Natural killer cell (primary cell): ENCODE measurements at places on chromosomes 3 and 15. TPM values are rescaled to one million over a fixed set of nuclear protein-coding genes. Genes with fewer than 3 reads are reported as not detected.

DNA sequence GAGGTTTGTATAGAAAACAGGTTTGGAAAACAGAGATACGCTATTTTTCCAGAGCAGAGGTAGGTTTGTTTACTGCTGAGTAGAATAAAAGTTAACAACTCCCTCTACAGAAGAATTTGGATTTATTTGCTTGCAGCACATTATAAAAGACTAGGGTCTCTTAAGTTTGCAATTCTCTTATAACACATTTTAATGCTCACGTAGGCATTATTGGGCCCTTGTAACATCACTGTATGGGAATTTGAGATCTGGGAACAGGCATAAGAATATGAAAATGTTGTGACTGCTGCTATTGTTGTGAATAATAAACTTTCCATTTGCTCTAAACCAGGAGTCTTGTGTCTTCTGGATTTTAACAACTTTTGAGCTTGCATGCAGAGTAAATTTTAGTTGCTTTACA lies 128.3 kb upstream of the CADM2 start:
- H3K4me3 ChIP-seq, result no peak overlapping the region
- no peaks in the 10 kb centered on the region for H3K27me3 ChIP-seq
- no peak for DNase-seq
- no peaks in the 10 kb centered on the region for H3K36me3 ChIP-seq
- no peak overlapping the region for H3K27ac ChIP-seq

GRCh38 chr3:71045917-71046282 lies 537.6 kb downstream of the FOXP1 start:
- DNase-seq, result no peak
- no peaks in the 10 kb centered on the region for H3K27me3 ChIP-seq
- H3K4me1 ChIP-seq, result peaks cover 5% of the 10 kb centered on the region
- peaks cover 36% of the 10 kb centered on the region for H3K36me3 ChIP-seq
- H3K4me3 ChIP-seq, result no peak overlapping the region
- peak overlapping the region; percentile 49 for H3K27ac ChIP-seq

GRCh38 chr3:101813817-101814440 lies 34.9 kb downstream of the NXPE3 start:
- H3K4me1 ChIP-seq, result peaks cover 2% of the 10 kb centered on the region
- no peak overlapping the region for H3K27ac ChIP-seq
- DNase-seq, result no peak
- H3K27me3 ChIP-seq, result no peaks in the 10 kb centered on the region
- no peak overlapping the region for H3K4me3 ChIP-seq

- no peaks in the 10 kb centered on the region for H3K4me1 ChIP-seq
- DNase-seq, result no peak
- no peaks in the 10 kb centered on the region for H3K36me3 ChIP-seq
These were observed 16.1 kb upstream of the IL1RAP start for GRCh38 chr3:190497811-190498210.

GRCh38 chr15:40510201-40510600 lies 39.4 kb downstream of the CHST14 start:
- peaks cover 20% of the 10 kb centered on the region for H3K4me1 ChIP-seq
- H3K36me3 ChIP-seq, result no peaks in the 10 kb centered on the region
- no peak overlapping the region for H3K27ac ChIP-seq
- DNase-seq, result no peak
- H3K4me3 ChIP-seq, result no peak overlapping the region

- no peak overlapping the region for H3K27ac ChIP-seq
- H3K27me3 ChIP-seq, result no peaks in the 10 kb centered on the region
These were observed 23.0 kb downstream of the PLSCR1 start for GRCh38 chr3:146521394-146521793.

DNA sequence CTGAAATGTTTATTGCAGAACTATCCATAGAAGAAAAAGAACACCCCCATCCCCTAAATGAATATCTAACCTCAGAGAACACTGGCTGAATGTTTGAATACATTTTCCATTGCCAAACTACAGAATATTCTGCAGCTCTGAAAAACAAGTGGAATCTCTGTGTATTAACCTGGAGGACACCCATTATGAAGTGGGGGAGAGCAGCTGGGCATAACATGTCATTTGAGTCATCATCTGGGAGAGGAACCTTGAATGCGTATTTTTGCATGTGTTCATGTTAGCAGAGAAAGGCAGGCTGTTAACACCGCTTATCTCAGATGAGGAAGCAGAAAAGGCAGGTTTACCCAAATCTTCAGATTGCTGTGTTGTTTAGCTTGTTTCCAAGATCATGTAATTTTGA lies 31.5 kb downstream of the ESYT3 start:
- no peak overlapping the region for H3K27ac ChIP-seq
- no peak overlapping the region for H3K4me3 ChIP-seq
- no peaks in the 10 kb centered on the region for H3K4me1 ChIP-seq

DNA sequence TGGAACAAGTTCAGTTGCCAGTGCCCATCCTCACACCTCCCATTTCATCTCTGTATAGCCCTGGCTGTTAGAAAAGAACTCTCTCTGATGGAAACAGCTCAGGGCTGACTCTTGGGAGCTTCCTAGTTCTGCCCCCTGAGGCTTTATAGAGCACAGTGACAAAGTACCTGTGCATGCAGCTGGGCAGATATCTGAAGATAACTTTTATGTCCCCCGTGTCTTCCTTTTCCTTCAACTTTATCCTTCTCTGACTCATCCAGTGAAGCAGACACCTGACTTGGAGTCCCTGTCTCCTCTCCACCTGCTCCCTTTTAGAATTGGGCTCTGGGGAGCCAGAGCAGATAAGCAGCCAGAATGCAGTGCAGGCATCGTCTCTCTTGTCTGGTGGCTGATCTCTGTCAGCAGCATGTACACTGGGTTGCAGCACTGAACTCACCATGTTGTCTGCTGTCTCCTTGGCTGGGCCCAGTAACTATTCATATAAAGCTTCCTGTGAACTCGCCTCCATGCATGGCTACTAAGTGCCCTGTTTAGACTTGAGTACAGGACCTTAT lies 53.9 kb upstream of the PLXNA1 start:
- no peak overlapping the region for H3K27ac ChIP-seq
- DNase-seq, result no peak
- H3K4me3 ChIP-seq, result no peak overlapping the region
- H3K36me3 ChIP-seq, result no peaks in the 10 kb centered on the region
- no peaks in the 10 kb centered on the region for H3K27me3 ChIP-seq

SRGAP3 gene
- 14.9 TPM for total RNA-seq

CNTN3 gene
- not detected for total RNA-seq

ZCWPW2 gene
- total RNA-seq, result not detected

DPH6 gene
- total RNA-seq, result 13.3 TPM

FGF7 gene
- not detected for total RNA-seq

TYRO3 gene
- total RNA-seq, result 0.36 TPM
